ENCODE measurements at places on chromosomes 2 and 18. TPM values are rescaled to one million over a fixed set of nuclear protein-coding genes. Genes with fewer than 3 reads are reported as not detected.

- no peak for DNase-seq
- no peak overlapping the region for H3K4me3 ChIP-seq
- no peaks in the 10 kb centered on the region for H3K27me3 ChIP-seq
- H3K4me1 ChIP-seq: no peaks in the 10 kb centered on the region
Observed at GRCh38 chr2:212626371-212626918, 87.8 kb upstream of the ERBB4 start.

DNA sequence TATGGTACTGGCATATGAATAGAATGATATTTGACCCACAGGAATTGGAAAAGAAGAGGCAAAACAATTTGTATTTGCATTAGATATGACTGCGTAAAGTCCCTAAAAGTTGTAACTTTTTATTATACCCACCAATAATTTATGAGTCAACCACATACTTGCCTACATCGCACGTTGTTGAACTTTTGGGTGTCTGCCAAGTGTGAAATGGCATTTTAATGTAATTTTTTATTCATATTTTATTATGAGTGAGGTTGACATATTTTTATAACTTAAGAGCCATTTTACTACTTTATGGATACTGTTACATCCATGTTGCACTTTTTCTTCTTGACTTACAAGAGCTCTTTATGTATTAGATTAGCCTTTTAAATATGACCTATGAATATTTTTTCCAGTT is 4.6 kb downstream of the DSC2 start:
- no peak for DNase-seq
- H3K4me3 ChIP-seq: no peak overlapping the region
- H3K36me3 ChIP-seq: no peaks in the 10 kb centered on the region
- H3K27ac ChIP-seq: no peak overlapping the region
- H3K4me1 ChIP-seq: no peaks in the 10 kb centered on the region

DNA sequence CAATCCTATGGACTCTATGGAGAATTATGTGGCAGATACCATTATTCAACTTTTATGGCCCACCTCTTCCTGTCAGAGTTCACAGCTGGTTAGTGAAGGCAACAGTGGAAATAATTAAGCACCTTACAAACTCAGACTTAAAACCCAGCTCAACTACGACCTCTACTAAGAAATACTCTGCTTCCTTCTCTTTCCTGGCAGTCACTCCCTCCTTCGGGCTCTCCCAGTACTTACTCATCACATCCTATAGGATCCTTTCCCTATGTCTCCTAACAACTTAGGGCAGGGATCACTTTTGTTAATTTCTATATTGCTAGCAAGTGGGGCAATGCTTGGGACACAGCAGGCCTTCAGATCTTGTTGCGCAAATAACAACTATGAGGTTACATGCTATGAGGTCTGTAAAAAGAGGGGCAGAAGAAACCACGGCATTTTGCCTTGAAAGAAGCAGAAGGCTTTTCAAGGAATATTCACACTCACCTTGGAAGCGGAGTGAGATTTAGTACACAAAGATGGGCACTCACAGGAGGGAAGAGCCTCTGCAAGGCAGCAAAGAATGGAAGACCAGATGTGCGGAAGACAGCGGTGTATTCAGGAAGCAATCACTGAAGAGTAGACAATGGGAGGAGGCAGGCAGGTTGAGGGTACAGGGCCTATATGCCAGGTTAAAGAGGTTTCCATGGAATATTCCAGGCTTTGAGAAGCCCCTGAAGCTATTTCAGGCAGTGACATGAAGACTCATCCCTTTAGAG is 2.1 kb downstream of the STK39 start:
- peak overlapping the region; percentile 83 for H3K4me3 ChIP-seq
- H3K27ac ChIP-seq: peak overlapping the region; percentile 83
- no peaks in the 10 kb centered on the region for H3K36me3 ChIP-seq
- no peaks in the 10 kb centered on the region for H3K27me3 ChIP-seq
- peaks cover 67% of the 10 kb centered on the region for H3K4me1 ChIP-seq

- H3K4me3 ChIP-seq: no peak overlapping the region
- H3K4me1 ChIP-seq: no peaks in the 10 kb centered on the region
- DNase-seq: no peak
- H3K27ac ChIP-seq: no peak overlapping the region
Observed at GRCh38 chr18:79849328-79850207, 51.8 kb downstream of the KCNG2 start.

GRCh38 chr2:101007415-101008345 is 5.6 kb downstream of the RPL31 start:
- DNase-seq: no peak
- no peak overlapping the region for H3K27ac ChIP-seq

Gene LIPG
- not detected for total RNA-seq

GRCh38 chr2:196504788-196505187 is 134.7 kb upstream of the CCDC150 start:
- H3K27ac ChIP-seq: no peak overlapping the region
- H3K4me3 ChIP-seq: no peak overlapping the region
- H3K27me3 ChIP-seq: peaks cover 3% of the 10 kb centered on the region
- H3K36me3 ChIP-seq: no peaks in the 10 kb centered on the region
- H3K4me1 ChIP-seq: no peaks in the 10 kb centered on the region
- DNase-seq: no peak

DNA sequence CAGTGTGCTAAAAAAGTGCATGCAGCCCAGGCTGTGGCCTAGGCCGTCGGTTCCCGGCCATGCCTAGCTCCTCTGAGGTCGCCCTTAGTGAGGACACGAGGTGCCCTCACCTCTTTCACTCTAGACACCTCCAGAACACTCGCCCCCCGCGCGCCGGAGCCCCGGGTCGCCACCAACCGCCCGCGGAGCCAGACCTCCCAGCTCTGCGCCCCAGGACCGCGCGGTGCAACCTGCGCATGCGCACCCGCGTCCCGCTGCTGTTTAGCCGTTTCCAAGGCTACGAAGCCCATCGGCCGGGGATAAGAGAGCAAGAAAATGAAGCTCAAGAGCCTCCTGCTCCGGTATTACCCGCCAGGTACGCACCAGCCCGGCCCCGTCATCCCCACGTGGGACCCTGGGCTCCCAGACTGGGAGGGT is at the start of gene DAW1:
Gene DAW1, plus strand, starts transcription at position 257 of the 417 bp plus-strand sequence. Its CDS starts 59 bp downstream, at position 316.
- peak; percentile 21 for DNase-seq
- H3K4me3 ChIP-seq: no peak within 1 kb of the TSS
- no peak within 1 kb of the TSS for H3K27ac ChIP-seq

DNA sequence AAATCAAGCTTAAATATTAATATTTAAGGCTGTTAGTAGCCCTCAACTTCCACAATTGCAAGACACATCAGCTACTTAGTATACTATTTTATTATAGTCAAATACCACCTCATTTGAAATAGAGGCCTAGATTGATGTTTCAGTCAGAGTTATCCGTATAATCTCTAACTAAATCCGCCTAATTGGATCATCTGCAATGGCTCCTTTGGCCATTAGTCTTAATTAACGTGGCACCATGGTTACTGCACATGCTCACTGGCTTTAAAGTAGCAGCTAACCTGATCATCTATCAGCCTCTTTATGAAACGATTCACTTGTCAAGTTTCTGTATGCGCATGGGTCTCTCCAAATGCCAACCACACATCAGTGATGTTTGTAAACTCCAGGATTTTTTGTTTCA is 112.3 kb downstream of the COLEC12 start:
- H3K27ac ChIP-seq: no peak overlapping the region
- no peak for DNase-seq
- no peak overlapping the region for H3K4me3 ChIP-seq
- no peaks in the 10 kb centered on the region for H3K27me3 ChIP-seq

Gene MYO7B
- not detected for total RNA-seq

- no peak overlapping the region for H3K27ac ChIP-seq
- no peaks in the 10 kb centered on the region for H3K4me1 ChIP-seq
- no peaks in the 10 kb centered on the region for H3K36me3 ChIP-seq
- H3K4me3 ChIP-seq: no peak overlapping the region
- no peak for DNase-seq
Observed at GRCh38 chr2:36677386-36677785, 19.1 kb upstream of the VIT start.

Gene CCDC102B
- total RNA-seq: 1.8 TPM

Gene DDX18
- 120 TPM for total RNA-seq

GRCh38 chr2:120267348-120267747 is 14.7 kb downstream of the RALB start:
- H3K27ac ChIP-seq: no peak overlapping the region
- H3K4me3 ChIP-seq: no peak overlapping the region
- DNase-seq: no peak

Gene RNU2-63P
- 15.4 TPM for total RNA-seq

DNA sequence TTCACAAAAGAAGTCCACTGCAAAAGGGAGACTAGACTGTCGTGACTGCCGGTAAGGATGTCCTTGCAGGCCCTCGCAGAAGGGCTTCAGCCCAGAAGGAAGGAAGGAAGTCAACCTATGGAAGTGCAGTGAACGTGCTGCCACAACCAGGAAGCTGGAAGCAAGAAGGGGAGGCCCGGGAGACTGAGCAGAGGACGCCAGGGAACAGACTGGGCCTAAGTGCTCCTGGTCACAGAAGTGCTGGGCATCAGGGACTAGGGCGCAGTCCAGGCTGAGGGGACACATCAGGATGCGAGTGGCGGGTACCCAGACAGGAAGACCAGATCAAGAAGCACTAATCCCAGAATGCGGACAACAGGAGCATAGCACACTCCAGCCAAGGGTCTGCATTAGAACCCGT is 78.8 kb downstream of the PIEZO2 start:
- H3K27me3 ChIP-seq: no peaks in the 10 kb centered on the region
- no peaks in the 10 kb centered on the region for H3K36me3 ChIP-seq
- no peak for DNase-seq
- no peaks in the 10 kb centered on the region for H3K4me1 ChIP-seq
- H3K4me3 ChIP-seq: no peak overlapping the region

DNA sequence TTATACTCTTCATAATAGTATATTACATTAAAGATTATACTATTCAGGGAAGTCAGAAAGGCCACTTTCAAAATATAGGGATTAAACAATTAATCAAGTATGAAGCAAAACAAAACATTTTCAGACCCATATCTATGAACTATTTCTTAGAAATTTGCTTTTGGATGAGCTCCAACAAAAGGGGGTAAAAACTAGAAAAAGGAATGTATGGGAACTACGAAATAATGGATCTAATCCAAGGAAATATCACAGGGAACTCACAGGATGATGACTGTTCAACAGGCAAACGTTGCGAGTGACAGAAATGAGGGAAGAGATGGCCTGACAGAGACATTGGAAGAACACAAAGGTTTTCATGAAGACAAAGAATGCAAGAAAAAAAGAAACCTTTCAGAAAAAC is 27.9 kb downstream of the G6PC2 start:
- H3K4me3 ChIP-seq: no peak overlapping the region
- H3K27ac ChIP-seq: no peak overlapping the region
- peaks cover 7% of the 10 kb centered on the region for H3K27me3 ChIP-seq
- no peaks in the 10 kb centered on the region for H3K36me3 ChIP-seq
- no peaks in the 10 kb centered on the region for H3K4me1 ChIP-seq
- no peak for DNase-seq

Gene XDH
- not detected for total RNA-seq

Gene CDH20
- total RNA-seq: 0.25 TPM

GRCh38 chr18:56651771-56652092 is 573 bp downstream of the WDR7 start:
- H3K36me3 ChIP-seq: no peaks in the 10 kb centered on the region
- no peaks in the 10 kb centered on the region for H3K27me3 ChIP-seq
- peak overlapping the region; percentile 95 for H3K27ac ChIP-seq
- H3K4me3 ChIP-seq: peak overlapping the region; percentile 93
- no peak for DNase-seq

DNA sequence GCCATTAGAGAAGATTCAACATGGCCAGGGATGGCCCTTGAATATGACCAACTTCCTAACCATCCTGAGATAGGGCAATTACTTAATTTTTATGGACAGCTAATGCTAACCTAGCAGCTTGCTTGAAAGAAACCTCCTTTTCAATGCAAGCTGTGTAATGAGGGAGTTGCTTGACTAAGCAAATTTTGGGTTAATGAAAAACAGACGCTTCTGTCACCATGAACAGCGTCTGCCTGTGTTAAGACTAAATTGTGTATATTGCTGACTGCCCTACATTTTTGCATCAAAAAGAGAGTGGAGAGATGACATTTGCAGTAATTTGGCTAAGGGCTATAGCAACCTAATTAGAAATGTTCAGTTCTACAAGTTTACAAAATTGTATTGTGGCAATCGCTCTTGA is 319.2 kb upstream of the LRATD1 start:
- DNase-seq: no peak
- no peak overlapping the region for H3K27ac ChIP-seq
- no peak overlapping the region for H3K4me3 ChIP-seq
- H3K27me3 ChIP-seq: no peaks in the 10 kb centered on the region
- no peaks in the 10 kb centered on the region for H3K4me1 ChIP-seq

Gene CHRND
- not detected for total RNA-seq

GRCh38 chr2:128467321-128467969 is 148.8 kb upstream of the HS6ST1 start:
- no peaks in the 10 kb centered on the region for H3K27me3 ChIP-seq
- no peak overlapping the region for H3K27ac ChIP-seq
- DNase-seq: no peak
- no peaks in the 10 kb centered on the region for H3K36me3 ChIP-seq

DNA sequence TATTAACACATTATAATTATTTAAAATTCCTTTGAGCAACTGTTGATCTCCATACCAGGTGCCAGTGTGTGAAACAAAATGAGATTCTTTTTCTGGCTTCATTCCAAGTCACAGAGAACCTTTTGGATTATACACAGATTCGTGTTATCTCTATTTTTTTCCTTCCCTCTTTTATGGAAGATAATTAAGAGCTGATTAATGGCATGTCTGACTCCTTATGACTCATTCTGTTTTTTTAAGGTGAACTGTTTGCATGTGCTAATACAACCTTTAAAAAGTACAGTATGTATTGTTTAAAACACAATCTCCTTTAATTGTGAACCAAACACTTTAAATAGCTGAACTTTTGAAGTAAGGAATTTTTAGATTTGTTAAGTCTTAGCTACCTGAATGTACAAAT is 39.3 kb downstream of the PELI1 start:
- H3K4me3 ChIP-seq: no peak overlapping the region
- peaks cover 65% of the 10 kb centered on the region for H3K4me1 ChIP-seq
- DNase-seq: no peak
- H3K27ac ChIP-seq: no peak overlapping the region

Gene GALR1
- not detected for total RNA-seq

All from CD4-positive, CD25-positive, alpha-beta regulatory T cell (primary cell).